MCF 10A (cell line): ENCODE measurements at places on chromosomes 4 and X.

DNA sequence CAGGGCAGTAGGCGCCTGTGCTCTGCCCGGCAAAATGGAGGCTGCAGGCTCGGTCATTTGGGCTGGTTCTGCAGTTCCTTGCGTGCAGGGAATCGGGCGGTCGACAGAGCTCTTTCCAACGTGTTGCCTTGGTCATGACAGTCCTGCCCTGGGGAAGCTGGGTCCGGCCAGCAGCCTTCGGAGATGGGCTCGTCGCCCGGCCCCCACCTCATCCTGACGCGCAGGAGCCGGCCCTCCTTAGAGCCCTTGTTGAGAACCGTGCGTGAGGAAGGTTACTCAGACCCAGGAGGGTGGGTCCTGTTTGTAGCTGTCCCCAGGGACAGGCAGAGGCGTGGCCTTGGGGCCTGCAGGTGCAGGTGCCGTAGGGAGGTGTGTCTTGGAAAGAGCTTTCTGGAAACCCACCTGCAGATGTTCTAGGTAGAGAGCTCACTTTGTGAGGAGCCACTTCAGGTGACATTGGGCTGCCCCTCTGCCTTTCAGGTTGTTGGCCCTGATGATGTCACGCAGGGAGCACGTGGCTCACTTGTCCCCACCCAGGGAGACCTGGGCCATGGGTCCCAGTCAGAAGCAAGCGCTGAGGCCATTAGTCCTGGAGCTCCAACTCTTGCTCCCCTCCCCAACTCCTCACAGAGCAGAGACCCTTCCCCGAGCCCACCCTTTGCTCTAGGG is 15.2 kb upstream of the HGFAC start:
- DNase-seq, result no peak

DNA sequence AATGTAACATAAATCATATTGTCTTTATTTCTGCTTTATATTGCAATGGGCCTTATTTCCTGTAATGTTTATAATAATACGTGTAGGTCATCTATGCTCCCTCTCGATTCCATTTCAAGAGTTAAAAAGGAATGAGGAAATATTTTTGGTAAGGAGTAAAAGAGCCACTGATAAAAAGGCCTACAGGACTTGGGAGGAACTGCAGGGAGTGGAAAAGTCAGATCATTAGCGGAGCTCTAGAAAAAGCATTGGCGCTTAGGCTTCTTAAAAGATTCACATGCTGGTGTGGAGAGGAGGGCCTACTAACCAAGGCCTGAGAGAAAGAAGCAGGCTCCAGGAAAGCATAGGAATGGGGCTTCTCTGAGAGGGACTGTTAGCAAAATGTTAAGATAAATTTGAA is 82.9 kb upstream of the PNPLA4 start:
- no peak for DNase-seq

- no peak for DNase-seq
Observed at GRCh38 chrX:45050558-45050957, 150.1 kb downstream of the DIPK2B start.

DNA sequence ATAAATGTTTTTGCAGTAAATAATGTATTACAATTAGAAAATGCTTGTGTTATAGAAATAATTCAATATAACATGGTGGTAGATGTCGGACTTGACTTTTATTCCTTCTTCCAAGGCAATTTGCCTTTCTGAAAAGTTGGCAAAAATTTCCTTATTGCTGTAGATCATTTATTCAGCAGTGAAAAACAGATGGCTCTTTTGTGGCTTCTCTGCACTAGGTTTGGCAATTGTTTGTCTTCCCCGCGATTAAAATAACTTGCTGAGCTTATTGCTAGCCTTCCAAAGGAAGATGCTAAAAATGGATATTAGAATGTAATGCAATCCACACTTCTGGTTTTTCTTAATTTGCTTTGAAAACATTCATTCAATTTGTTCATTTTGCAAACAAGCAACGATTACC is 1977.9 kb upstream of the ADGRL3 start:
- DNase-seq, result no peak

GRCh38 chr4:126957987-126958386 is 674.8 kb upstream of the INTU start:
- DNase-seq, result no peak

DNA sequence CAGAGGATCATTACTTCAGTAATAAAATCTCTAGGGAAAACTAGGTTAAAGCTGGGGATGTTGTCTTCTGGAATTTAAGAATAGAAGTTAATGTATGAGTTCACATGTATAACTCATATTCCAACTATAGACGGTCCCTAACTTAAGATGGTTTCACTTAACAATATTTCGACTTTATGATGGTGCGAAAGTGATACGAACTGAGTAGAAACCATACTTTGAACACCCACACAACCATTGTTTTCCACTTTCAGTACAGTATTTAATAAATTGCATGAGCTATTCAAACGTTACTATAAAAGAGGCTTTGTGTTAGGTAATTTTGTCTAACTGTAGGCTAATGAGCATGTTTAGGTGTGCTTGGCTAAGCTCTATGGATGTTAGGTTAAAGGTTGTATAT is 38.7 kb downstream of the CCSER1 start:
- no peak for DNase-seq

GRCh38 chr4:3753726-3754412 is 12.3 kb upstream of the ADRA2C start:
- DNase-seq, result no peak

- DNase-seq, result peak; percentile 8
Observed at GRCh38 chrX:75038925-75039324, 113.7 kb upstream of the NEXMIF start.

DNA sequence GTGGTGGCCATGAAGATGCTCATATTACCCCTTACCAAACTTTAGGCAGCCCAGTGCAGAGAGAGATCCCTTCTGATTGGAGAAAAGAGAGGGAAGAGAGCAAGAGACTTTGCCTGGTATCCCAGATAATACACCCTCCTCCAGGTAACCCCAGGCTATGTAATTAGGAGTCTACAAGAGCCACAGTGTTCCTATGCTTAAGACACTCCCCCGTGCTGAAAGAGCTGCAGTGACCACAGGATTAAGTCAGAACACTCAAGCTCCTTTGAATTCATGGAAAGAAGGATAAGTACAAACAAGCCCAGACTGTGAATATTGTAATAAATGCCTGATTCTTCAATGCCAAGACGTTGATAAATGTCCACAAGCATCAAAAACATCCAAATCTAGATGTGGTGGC is 41.4 kb downstream of the PABPC4L start:
- no peak for DNase-seq
